ENCODE measurements at places on chromosomes 5 and 9.

- DNase-seq: peak; percentile 78
Measured at GRCh38 chr9:136978073-136978864, 965 bp downstream of the PTGDS start.

GRCh38 chr9:91917436-91917835 is 32.6 kb downstream of the ROR2 start:
- no peak for DNase-seq

DNA sequence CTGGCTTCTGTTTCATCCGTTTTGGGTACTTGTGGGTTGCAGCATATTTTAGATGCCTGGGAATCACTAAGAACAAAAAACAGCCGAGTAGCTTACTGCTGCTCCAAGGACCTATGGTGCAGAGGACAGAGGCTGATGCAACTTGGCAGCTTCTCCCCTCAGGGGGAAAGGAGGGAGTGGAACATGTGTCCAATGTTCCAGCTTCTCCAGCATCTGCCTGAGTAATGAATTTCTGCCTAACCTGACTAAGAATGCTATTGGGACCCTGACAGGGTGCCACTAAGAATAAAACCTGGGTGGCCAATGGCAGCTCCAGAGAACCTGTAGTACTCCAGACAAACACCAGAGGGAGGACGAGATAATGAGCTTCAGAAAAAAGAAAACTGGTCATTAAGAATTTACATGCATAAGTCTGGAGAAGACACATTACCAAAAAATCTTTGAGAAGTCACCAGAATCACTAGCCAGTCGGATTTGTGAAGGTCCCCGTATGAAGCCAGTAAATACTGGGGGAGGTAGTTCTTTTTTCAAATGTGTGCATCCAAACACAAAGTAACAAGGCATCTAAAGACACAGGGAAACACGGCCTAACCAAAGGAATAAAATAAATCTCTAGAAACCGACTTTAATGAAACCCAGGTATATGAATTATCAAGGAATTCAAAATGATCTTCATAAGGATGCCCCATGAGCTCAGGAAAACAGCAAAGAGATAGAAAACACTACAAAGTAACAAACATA is 293.5 kb downstream of the HINT1 start:
- DNase-seq: peak; percentile 52

- no peak for DNase-seq
Measured at GRCh38 chr5:72325566-72326305, 5.6 kb downstream of the PTCD2 start.
